Stimulated activated CD8-positive, alpha-beta memory T cell treated with anti-CD3 and anti-CD28 coated beads, Interleukin-4, amount 100 ng/mL, for 1 hour (primary cell): ENCODE measurements at places on chromosomes 3 and 15.
A peak's percentile ranks its signal among the peaks of the same experiment; 100 is the strongest.

- no peak for DNase-seq
Observed at GRCh38 chr3:68861521-68861920, 70.8 kb downstream of the TAFA4 start.

- DNase-seq, result no peak
Observed at GRCh38 chr3:121629601-121630000, 31.1 kb downstream of the HCLS1 start.

DNA sequence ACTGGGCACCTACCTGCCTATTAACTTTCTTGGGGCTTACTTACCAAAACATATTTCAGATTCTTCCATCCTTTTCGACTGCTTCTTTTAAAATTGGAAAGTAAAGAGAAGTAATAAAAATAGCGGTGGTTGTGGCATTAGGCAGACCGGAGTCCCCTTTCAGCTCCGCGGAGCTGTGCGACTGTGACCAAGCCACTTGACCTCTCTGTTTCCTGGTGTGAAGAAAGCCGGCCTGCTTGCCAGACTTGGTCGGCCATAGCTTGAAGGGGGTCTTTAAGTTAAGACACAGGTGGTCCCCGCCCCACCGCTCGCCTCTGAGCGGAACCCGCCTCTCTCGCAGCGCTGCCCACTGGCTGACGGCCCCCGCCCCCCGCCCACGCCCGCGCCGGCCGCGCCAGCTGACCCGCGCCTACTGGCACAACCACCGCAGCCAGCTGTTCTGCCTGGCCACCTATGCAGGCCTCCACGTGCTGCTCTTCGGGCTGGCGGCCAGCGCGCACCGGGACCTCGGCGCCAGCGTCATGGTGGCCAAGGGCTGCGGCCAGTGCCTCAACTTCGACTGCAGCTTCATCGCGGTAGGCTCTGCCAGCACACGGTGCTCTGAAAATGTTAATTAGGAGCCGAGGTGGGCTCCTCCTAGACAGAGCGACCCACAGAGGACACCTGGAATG is 18.3 kb downstream of the NOX5 start:
- no peak for DNase-seq

DNA sequence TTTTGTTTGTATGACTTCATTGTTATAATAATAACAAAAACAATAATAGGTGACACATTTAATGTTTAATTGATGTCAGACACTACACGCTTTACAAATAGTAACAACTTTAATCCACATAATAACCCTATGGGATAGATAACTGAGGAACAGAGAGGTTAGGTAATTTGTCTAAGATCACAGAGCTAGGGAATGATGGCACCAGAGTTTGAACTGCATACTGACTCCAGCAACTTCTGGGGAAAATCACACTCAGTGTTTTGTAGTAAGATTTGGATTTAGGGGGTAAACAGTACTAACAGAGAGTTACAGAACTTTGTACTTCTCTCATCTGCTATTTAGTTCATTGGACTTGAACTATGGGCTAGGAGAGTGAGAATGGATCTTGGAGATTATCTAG is 66.0 kb downstream of the CMSS1 start:
- DNase-seq, result no peak

DNA sequence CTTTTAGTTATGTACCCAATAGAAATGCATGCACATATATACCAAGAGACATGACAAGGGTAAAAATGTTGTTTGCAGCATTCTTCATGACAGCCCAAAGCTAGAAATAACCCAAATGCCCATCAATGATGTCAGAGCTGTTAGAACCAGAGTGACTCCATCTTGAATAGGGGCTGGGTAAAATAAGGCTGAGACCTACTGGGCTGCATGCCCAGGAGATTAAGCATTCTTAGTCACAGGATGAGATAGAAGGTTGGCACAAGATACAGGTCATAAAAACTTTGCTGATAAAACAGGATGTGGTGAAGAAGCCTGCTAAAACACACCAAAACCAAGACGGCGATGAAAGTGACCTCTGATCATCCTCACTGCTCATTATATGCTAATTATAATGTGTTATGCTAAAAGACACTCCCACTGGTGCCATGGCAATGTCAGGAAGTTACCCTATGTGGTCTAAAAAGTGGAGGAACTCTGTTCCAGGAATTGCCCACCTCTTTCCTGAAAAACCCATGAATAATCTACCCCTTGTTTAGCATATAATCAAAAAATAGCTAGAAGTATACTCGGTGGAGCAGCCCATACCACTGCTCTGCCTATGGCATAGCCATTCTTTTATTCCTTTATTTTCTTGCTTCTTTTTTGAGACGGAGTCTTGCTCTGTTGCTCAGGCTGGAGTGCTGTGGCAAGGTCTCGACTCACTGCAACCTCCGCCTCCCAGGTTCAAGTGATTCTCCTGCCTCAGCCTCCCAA is 32.9 kb downstream of the ZBTB11 start:
- no peak for DNase-seq

DNA sequence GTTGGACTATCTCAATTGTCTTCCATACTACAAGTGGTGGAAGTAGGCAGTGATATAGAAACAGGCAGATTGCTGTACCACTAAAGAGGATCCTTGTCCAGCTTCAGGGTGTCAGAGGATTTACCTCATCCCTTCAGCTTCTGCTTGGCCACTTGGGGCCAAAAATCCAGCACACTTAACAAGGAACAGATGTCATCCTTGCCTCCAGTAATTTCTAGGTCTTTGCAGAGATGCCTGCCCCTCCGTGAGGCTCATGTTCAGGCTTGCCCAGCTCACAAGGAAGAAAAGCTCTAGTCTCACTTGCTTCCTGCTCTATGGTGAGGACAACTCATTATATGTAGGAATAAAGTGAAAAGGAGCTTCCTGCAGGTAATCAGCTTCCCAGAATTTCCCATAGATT is 510.3 kb downstream of the EPHA3 start:
- DNase-seq, result no peak

DNA sequence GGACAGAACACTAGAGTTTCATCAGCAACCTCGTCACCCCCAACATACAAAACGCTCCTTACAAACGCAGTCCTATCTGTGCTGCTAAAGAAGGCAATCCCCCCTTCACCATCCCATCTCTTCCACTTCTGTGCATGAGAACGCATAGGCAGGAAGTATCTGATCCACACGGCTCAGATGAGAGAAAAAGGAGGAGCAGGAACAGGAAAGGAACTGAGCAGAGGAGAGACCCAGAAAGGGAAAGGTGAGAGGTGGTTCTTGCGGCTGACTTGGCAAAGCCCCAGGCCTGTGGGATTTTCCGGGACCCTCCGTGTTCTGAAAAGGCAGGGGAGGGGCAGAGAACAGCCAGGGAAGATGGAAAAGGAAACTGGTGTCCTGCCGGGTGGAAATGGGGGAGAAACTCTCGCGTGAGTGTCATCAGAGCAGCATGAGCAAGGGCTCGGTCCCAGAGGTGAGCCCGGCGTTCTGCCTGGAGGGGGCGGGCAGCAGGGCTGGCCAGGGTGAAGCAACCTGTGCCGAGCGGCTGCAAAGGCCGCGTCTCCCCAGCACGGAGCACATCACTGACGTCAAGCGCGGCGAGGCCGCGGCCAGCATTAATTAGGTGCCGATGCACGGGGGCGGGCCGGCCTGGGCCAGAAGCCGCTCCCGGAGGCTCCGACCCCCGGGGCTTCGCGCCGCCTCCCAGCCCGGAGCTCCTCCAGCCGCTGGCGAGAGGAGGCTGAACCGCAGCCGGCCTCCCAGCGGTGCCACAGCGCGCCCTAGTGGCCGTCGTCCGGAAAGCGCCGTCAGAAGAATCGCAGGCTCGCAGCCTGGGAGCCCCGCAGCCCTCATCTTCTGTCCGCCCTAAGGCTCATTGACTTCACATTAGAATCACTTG is 35.8 kb downstream of the CPN2 start:
- DNase-seq, result peak; percentile 64

DNA sequence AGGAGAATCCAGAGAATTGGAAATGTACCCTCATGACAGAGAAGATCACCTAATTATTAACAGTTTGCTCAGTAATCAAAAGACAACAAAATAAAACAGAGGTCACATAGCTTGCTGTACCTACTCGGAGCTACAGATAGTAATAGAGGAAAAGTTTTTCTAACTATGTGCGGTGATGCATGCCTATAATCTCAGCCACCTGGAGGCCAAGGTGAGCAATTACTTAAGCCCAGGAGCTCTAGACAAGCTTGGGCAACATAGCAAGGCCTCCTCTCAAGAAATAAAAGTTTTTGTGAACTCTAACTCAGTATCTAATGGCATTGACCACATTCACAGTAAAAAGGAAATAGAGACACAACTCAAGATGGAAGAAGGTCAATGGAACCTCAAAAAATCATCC is 243.6 kb downstream of the ATP8B4 start:
- no peak for DNase-seq

GRCh38 chr3:72894976-72895552 is 7.2 kb downstream of the GXYLT2 start:
- DNase-seq, result no peak

DNA sequence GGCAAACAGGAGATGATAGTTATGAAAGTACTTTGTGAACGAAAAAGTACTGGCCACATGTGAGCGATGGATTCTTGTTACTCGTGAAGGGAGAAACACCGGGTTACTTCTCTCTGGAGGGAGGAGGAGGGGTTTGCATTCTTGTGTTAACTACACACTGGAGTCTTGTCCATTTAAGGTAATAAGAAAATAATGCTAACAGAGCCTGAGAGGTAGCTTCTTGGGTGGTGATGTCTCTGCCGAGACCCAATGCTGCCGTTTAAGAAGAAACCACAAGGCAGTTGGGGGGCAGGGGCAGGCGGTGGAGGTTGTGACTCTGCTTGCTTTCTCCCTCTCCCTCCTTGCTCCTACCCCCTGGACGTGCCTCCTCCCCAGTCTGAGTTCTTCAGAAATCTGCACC is 100.9 kb upstream of the ROPN1 start:
- DNase-seq, result no peak

GRCh38 chr3:164408326-164408725 is 670.0 kb downstream of the SI start:
- DNase-seq, result no peak

DNA sequence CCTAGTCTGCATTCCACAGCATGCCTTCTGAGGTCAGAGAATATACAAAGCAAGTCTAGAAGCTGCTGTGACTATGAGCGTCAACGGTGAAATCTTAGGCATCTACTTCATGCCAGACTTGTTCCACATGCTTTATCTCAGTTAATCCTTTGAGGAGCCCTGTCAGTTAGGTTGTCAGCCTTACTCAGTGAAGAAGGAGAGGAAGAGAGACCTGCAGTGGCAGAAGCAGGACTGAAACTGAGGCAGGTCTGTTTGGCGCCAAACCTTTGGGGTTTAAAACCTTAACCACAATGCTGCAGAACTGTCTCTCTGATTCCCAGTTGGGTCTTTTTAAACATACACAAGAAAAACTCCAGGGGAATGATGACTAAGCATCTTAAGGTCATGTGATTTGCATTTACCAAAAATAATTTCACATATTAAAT is 139.0 kb upstream of the LIPC start:
- no peak for DNase-seq

- no peak for DNase-seq
Observed at GRCh38 chr3:108178676-108179075, 43.5 kb downstream of the IFT57 start.

GRCh38 chr3:177385831-177386301 is 188.6 kb upstream of the TBL1XR1 start:
- no peak for DNase-seq

DNA sequence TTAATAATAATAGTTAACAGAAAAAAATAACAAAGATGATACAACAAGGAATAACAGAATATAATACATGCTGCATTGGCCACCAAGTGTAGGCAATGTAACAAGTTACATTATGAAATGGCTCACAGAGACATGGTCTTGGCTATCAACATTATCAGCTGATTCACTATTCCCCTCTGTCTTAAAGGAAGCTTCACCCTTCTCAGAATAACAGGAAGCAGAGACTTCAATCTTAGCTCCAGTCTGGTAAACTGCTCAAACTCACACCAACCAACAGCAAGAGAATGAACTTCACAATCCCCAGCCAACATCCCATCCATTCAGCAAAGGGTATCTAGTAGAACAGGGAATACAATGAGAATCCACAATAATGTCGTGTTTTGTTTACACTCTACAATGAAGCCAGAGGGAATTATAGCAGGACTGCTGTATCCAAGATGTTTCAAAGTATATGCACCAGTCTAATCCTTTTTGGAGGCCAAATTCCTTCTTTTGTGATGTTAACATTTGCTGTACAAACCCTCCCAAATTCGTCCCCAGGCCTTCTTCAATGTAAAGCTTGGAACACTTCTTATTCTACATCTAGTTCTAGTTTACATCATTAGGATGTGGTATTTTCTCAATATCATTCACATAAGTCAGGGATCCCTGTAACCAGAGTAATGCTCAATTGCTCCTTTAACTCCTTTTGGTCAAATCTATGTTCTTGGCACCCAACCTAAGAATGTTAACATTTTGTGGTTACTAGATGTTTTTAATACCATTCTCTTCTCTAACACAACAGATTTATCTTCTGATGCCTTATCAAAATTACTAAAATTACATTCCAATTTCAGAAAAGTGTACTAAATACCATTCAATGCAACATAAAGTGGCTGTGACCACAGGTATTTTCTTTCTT is 52.4 kb upstream of the CMSS1 start:
- no peak for DNase-seq

- no peak for DNase-seq
Observed at GRCh38 chr3:63976161-63976871, 47.0 kb downstream of the PSMD6 start.

DNA sequence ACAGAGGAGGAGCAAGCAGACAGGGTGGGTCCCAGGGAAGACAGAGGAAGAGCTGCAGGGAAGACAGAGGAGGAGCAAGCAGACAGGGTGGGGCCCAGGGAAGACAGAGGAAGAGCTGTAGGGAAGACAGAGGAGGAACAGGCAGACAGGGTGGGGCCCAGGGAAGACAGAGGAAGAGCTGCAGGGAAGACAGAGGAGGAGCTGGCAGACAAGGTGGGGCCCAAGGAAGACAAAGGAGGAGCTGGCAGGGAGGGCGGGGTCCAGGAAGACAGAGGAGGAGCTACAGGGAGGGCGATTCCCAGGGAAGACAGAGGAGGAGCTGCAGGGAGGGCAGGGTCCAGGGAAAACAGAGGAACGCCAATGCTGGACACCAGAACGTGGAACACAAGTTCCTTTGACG is 66.5 kb downstream of the PLXNA1 start:
- no peak for DNase-seq

- DNase-seq, result no peak
Observed at GRCh38 chr15:101012326-101013200, 93.4 kb downstream of the LRRK1 start.

DNA sequence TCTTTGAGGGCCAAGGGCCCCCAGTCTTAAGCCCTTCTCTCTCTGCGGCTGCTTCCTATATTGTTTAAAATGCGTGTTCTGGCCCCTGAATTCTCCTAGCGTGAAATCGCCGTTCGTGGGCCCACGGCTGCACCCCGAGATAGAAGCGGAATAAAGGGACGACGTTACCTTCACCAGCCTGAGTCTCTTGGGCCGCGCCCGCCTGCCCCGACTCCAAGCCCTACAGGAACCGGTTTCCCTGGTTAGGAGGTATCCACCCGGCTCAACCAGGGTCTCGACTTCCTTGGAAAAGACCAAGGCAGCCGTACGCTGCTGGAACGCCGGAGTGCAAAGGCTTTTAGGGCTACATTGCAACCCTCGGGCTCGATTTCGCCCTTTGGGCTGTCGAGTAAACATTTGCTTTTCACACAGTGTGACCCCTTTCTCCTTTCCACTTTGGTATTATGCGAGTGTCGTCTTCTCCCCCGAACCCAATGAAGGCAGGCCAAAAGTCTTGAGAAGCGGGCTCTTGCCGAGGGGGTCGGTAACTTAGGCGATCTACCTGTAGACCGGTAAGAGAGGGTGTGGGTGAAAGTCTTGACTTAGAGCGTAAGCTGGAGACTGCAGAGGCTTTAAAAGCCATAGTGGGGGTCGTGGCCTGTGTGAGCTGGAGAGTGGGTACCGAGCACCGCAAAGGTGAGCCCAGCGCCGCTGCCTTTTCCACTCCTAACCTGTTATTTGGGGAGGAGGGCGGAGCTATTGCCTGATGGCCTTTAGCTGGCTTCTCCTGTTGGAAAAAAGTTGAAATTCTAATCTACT is 2.0 kb downstream of the TRIM71 start:
- DNase-seq, result no peak
